ENCODE measurements at places on chromosomes 4 and X.

- no peak for DNase-seq
These were observed 350.8 kb upstream of the KLF3 start for GRCh38 chr4:38313175-38313574.

GRCh38 chr4:150668824-150669223, 86.9 kb downstream of the MAB21L2 start:
- no peak for DNase-seq

GRCh38 chr4:107603430-107603829, 116.6 kb downstream of the PAPSS1 start:
- no peak for DNase-seq

GRCh38 chr4:176656108-176656507, 136.6 kb downstream of the VEGFC start:
- no peak for DNase-seq

DNA sequence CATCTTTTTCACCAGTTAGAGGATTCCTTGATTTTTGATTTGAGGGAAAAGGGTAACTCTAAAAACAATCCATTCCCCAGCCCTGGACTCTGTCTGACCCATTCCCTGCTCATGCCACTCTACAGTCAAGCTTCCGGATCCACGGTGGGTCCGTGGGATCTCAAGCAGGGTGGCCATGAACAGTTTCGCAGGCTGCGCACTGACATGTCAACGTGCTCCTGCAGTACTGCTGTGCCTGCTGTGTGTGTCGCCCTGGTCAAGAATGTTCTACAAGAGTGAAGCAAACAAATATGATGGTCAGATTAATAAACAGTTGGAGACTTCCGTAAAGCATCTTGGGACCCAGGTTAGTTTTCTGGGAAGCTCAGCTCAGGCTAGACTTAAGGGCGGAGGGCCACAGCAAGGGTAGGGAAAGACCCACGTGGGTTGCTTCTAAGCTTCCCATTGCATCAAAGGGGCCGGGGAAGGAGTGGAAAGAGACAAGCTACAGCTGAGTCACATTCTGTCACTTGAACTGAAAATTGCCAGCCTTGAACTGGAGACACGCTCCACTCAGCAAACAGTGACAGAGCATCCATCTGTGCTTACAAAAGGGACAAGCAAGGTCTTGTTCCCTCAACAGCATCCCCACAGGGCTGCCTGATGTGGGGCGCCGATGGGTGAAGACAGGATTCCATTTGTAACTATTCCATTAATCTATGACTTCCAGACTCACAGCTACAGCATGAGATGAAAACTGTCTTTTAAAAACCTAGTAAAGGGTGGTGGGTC, 81.8 kb downstream of the MTMR1 start:
- no peak for DNase-seq

DNA sequence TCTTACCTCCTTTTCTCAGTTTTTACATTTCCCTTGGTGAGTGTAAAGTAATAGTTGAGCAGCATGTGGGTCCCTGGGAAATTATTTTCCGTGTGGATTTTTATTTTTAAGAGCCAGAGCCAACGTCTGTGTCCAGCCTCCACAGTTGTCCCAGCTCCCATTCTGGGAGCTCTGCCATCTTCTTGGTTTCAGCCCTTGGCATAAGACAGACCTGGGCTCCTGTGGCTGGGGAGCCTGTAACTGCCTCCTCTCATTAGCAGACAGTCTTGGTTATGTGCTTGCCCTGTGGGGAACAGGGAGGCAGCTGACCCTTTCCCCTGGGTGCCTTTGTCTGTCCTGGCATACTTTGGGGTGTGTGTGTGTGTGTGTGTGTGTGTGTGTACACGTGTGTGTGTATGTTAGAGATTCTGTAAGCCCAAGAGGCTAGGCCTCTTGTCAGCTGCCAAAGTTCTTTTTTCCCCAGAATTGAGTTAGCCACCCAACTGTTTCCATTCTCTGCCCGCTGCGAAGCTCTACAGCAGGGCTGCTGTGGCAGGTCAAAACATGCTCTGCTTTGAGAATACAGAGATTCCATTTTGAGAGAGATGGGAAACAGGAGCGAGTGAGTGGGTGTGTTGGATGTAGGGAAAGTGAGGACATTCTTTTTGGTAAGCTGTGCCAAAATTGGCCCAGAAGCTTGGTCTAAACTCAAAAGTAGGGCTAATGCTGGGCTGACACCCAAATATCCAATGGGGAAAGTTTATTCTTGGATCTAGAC, 140.7 kb downstream of the TMEM164 start:
- no peak for DNase-seq

DNA sequence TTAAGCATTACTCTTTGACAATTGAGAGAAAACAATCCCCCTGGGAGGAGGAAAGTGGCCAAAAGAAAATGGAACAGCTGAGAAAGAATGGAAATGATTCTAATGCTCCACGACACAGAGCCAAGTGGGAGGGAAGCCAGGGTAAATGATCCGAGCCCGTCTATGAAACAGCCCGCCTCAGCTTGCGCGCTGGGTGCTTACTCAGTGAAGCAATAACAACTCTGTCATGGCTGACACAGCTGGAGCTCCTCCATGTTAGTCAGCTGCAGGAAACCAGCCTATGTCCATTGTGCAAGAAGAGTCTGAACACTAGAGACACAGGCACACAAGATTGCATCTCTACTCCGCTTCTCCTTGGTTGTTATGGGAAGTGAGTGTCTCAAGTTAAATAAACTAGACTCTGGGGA, 19.3 kb downstream of the NOA1 start:
- DNase-seq = no peak

- no peak for DNase-seq
These were observed 67.0 kb downstream of the LRBA start for GRCh38 chr4:150948074-150948473.

GRCh38 chr4:165394275-165394674, 15.5 kb downstream of the CPE start:
- no peak for DNase-seq

- DNase-seq = no peak
These were observed 53.7 kb upstream of the SLC39A8 start for GRCh38 chr4:102399021-102399420.

GRCh38 chr4:153745651-153746050, 14.2 kb downstream of the RNF175 start:
- no peak for DNase-seq

- no peak for DNase-seq
These were observed 15.1 kb upstream of the CAMK2D start for GRCh38 chr4:113776679-113777078.

- no peak for DNase-seq
These were observed 49.8 kb downstream of the SMIM31 start for GRCh38 chr4:164803702-164804101.

DNA sequence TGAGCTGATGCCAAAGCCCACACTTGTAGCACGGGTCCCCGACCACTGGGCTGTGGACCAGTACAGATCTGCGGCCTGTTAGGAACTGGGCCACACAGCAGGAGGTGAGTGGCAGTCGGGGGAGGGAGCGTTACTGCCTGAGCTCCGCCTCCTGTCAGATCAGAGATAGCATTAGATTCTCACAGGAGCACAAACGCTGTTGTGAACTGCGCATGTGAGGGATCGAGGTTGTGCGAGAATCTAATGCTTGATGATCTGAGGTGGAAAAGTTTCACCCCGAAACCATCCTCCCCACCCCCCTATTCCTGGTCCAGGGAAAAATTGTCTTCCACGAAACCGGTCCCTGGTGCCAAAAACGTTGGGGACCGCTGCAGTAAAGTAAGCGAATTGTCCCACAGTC, 292.0 kb downstream of the DCTD start:
- no peak for DNase-seq

GRCh38 chr4:81457345-81457744, 14.4 kb downstream of the RASGEF1B start:
- DNase-seq = no peak

GRCh38 chr4:173420801-173421200, 21.9 kb upstream of the SCRG1 start:
- no peak for DNase-seq

DNA sequence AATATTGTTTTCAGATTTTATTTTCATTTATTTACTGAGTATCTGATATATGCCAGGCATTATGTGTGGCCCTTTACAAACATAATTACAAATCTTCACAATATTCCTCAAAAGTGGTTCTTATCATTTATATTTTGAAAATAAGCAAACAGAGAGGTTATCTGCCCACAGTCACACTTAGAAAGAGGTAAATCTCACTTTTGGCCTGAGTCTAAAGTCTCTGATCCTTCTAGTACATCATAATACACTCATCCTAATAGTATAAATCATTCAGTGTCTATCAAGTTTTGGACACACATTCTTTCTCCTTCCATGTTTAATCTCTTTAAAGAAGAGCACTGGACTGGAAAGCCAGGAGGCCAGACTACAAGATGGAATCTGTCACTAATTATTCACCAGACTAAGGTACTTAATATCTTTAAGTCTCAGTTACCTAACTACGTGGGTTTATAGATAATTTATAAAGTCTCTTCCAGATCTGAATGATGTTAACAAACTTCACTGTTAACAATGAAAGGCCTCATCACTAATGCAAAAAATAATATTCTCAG, 281.3 kb downstream of the PPP3CA start:
- no peak for DNase-seq

DNA sequence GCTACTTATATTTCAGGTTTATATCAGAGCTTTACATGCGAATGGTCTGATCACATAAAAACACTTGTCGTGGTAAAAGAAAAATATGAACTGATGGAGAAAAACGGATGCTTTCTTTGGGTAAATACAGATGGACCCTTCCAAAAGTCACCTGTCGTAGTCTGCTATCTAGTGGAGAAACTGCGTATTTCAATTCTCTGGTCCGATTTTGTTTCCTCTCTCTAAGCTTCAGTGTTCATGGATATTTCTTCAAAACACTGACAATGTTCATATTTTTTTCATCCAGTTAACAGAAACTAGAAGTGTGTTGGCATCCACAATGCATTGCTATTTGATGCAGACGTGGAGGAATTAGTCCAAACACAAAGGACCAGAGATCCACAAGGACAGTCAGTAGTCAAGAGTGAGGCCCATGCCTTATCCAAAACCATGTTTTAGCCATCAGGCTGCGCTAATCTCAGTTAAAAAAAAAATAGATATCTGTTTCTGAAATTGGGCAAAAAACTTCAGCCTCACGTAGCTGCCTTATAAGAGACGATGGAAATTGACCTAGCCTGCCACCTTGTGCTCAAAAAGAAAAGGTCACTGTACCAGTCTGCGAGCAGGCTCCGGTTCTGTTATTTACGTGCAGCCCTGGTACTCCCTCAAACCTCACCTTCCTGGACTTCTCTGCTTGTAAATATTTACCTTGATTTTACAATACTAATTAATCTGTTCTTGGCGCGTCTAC, 16.0 kb downstream of the MEPE start:
- no peak for DNase-seq

DNA sequence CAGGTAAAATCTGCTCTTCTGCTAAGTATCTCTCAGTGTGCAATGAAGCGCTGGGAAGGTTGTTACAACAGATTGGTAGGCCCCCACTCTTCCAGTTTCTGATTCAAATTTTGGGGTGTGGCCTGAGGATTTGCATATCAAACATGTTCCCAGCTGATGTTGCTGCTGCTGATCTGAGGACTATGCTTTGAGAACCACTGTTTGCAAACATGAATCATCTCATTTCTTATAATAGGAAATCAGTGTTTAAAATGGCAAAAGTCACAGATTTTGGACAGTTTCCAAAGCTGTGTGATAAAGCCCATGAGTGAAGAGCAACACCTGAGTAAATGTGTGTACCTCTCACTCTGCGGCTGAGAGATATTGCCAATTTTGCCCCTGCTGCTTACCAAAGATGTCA, 36.2 kb upstream of the NDNF start:
- no peak for DNase-seq

DNA sequence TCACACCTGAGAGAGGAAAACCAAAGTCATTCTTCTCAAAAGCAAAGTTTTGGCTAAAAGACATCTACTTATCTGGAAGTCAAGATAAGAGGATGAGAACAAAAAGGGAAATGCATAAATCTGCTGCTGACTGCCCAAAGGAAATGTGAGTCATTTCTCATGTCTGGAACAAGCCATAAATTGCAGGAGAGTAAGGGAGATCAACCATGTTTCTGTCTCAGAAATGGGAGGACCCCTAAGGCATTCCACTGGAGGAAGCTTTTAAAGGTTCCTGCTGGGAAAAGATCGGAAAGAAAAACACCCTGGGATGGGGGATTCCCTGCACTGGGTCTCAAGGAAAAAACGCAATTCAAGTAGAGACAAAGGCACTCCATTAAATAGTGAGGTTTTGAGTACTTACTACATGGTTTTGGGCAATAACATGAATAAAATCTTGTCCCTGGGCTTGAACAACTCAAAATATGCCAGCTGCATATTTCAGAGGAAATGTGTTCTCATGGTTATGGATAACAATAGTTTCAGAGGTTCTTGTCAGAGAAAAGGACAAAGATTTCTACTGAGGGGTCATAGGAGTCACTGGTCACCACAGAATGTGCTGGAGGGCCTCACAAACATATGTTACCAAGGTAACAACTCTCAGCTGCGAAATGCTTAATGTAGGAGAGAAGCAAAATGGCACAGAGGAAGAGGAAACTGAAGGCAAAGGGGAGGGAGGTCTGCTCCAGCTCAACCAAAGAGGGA, 19.3 kb downstream of the GPR143 start:
- no peak for DNase-seq

DNA sequence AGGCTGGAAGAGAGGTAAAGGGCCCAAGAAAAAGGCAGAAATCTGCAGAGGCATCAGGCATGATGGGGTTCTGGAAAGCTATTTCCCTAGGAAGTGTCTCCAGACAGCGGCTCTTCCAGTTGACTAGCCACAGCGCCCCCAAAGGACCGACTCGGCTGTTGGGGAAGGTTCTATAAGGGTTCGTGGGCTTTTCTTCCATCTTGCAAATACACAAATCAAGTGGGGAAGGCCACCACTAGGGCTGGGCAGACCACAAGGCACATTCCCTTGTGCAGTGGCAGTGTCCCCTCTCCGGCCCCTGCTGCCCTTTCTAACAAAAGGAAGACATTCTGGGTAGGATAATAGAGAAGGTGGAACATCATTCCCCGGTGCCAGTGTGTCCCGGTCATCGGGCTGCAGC, 18.2 kb downstream of the BCOR start:
- no peak for DNase-seq

DNA sequence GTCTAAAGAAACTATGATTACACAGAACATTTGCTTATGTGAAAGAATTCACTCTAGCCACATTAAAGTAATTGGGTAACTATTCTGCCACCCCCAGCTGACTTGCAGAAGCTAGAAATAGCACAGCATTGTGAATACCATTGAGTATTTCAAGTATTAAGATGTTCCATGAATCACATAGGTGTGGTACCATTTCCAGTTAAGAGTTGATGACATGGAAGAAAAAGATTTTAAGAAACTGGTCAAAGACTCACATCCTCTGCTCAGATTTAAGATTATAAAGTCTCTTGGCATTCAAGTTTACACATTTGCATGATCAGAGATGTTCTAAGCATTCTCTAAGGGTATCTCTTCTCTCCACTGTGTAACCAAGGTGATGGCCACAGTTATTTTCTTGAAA, 287.5 kb downstream of the CAMK2D start:
- DNase-seq = no peak

GRCh38 chrX:47633689-47634590, 4.2 kb upstream of the CFP start:
- DNase-seq = no peak

DNA sequence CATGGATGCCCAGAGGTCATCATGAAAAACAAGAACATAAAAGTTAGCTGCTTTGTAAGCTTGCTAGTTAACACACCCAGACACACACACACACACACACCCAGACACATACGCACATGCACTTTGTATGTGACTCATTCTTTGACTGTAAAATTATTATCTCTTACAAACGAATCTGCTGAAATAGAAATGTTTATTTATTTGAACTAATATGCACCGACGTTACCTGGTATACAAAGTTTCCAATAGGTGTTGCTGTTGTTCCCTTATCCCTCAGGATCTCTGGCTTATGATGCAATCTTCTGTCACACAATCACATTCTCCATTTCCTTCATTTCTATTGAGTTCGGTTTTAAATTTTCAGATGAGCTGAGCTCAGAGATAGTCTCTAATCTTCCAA, 209.3 kb downstream of the PTTG2 start:
- DNase-seq = no peak
